Upper lobe of left lung (tissue), 6 donors: ENCODE measurements at places on chromosomes 12 and 14.

DNA sequence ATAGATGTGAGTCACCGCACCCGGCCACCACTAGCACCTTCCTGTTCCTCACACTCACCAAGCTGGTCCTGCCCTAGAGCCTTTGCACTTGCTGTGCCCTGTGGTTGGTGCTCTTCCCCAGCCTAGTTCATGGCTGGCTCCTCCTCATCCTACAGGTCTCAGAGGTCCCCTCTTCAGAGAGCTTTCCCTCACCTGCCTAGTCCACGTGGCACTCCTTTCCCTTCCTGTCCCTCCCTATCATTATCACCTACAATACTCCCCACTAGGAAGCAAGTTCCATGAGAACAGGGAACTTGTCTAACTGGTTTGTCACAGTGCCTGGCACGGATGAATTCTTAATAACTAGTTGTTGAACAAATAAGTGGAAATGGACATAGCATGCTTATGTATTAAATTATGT lies 24.0 kb upstream of the TMED10 start:
- no peak for DNase-seq

GRCh38 chr14:36604757-36605505 lies 22.5 kb upstream of the NKX2-8 start:
- no peak for DNase-seq

DNA sequence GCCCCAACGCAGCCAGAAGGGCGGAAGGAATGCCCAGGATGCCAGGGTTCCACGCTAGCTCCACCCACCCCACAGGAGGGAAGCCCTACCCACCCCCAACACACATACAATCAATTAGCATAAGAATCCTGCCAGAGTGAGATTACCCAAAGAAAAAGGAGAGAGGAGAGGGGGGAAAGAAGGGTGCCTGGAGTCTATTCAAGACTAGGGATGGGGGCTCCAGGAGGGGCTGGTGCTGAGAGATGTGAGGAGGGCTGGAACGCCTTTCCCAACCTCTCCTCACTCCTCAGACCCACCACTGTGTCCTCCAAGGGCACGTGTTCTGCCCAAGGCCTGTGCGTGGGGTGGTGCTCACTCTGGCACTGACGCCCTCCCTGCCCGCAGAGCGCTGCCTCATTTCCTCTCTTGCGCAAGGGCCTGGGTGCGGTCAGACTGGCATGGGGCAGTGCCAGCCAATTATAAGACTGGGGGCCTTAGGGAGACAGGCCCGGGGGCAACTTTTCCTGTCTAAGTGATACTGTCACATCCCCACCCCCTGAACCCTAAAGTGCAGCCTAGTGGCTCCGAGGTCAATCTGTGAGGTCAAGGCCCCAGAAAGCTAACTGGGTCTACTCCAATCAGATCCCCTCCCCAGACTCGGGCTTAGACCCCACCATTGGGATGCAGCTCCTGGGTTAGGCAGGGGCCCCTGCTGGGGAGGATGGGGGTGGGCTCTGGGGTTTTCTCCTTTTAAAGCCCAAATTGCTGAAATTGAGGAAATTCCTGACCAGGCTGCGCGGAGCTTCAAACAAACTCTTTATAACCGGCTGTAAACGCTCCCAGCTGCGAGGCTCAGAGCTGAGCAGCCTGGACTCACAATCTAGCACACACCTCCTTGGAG lies 10.2 kb upstream of the ITGB7 start:
- peak; percentile 71 for DNase-seq

DNA sequence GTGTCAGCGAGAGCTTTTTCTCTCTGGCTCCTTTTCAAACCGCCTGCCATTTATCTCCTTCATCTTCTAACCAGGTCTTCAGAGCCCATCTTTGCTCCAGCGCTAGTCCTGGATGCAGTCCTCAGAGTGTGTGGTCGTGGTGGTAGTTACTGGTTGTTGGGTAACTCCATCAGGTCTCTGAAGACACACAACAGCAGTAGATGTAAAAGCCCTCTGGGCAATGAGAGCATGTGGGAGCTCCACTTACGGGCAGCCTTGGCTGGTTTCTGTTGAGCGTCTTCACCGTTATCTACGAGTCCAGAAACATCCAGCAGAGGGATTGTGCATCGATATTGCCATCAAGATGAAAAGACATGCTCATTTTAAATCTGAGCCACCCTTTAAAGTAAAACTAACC lies 61.2 kb downstream of the FBXL14 start:
- DNase-seq = no peak
